ENCODE measurements at places on chromosomes 13 and 19.

- DNase-seq = peak; percentile 65
Measured at GRCh38 chr19:13621413-13621812, 115.1 kb upstream of the CACNA1A start.

GRCh38 chr19:5588906-5589676, 21.3 kb upstream of the TINCR start:
- DNase-seq = no peak

- DNase-seq = no peak
Measured at GRCh38 chr19:18137242-18137641, 15.7 kb upstream of the PIK3R2 start.

DNA sequence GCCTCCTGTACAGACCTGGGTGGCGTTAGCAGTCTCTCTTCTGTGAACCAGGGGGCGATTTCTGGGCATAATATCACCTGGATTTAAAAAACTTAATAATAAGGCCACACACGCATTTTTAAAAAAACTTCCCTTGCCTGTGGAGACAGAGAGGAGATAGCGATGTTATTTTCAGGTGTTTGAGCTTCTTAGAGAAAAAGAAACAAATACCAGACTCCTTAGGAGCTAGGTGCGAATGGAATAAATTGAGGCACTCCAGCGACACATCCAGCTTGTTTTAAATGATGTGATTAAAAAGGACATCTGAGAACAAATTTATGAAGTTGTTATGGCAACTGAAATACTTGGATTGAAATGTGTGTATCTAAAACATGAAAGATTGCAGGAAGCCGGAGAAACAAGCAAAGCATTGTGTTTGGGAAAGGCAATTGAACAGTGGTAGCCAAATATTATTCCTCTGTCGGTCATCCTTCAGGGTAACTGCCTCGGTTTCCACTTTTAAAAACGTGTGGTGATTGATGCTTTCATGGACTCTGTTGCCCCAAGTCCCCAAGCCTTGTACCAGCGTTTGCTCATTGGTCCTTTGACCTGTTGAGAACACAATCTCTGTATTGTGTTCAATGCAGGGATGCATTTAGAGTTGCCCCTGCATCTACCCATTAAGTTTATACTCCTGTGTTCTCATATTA, 158.7 kb downstream of the TM9SF2 start:
- no peak for DNase-seq

DNA sequence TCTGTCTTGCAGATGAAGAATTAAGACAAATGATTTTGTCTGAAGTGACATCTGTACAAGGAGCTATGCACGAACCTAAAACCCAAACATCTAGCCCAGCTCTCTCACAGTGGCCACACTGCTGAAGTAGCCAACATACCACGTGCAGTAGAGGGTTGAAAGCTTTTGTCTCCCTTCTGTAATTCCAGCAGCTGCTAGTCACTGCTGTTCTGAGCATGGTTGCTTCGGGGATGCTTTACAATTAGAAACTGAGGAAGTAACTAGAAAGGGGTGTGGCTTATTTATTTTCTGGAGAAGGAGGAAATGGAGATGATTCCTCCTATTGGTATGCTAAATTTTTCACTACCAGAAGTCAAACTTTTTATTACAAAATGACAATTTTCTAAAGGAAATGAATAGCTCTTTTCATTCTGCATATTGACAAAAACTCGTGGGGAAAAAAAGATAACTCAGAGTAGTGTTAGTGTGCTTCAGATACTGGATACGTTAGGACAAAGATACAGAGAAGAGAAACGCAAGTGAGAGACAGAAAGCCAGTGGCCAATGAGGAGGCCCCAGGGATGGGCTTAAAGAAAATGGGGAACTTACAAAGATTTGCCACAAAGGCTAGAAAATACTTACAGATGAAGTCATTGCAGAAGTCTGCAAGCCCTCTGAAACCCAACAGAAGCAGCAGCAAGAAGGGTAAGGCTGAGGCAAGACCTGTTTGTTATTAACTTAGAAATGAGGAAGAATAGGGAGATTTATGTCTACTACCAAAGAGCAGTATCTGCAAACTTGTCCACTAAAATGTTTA, 192.7 kb upstream of the MIR17HG start:
- no peak for DNase-seq

- no peak for DNase-seq
Measured at GRCh38 chr13:71871844-71872243, 4.8 kb upstream of the DACH1 start.

DNA sequence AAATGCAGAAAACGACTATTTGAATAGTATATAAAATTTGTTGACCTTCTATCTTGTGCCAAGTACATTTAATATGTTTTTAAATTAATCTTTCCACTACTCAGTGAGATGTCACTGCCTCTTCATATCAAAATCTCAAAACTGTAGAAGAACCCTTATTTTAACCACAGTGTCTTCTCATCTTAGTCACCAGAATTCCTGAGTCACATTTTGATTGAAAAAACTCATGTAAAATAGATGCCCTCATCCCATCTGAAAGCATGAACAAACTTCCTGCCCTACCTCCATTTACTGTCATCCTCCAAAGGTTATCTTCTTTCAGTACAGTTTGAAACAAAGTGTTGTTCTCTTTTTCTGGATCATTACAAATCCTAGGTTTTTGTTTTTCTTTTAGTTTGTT, 1215.4 kb downstream of the PCDH9 start:
- DNase-seq = no peak

DNA sequence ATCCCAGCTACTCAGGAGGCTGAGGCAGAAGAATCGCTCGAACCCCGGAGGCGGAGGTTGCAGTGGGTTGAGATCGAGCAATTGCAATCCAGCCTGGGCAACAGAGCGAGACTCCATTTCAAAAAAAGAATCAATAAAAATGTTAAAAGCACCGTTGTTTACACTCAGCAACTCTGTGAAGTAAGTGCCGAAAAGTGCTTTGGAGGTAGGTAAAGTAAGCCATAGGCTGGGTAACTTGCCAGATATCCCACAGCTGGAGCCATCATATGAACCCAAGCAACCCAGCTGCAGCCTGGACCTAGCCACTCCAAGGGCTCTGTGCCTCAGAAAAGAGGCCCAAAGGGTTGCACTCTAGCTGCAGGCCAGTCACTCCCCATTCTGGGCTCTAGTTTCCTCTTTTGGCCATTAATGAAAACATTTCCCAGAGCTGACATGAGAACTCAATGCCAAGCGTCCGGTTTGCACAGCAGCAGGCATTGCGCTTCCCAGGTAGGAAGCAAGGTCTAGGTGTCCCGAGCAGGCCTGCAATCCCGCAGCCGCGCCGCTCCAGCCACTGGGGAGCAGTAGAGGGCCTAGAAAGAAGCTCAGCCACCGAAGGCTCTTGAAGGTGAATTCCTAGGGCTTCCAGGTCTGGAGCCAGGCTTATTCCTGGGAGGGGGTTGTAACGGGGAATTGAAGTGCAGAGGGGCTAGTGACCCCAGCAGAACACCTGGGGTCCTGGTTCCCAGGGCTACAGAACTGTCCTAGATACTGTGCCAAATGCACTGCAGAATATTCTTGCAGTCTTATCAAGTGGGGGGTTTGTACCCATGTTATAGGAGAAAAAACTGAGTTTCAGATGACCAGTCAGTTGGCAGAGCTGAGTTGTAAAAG, 4.1 kb upstream of the CD79A start:
- DNase-seq = no peak

- DNase-seq = peak; percentile 3
Measured at GRCh38 chr19:49921871-49922795, 6.9 kb upstream of the ATF5 start.

GRCh38 chr19:33664744-33665143, 43.0 kb downstream of the CHST8 start:
- no peak for DNase-seq

DNA sequence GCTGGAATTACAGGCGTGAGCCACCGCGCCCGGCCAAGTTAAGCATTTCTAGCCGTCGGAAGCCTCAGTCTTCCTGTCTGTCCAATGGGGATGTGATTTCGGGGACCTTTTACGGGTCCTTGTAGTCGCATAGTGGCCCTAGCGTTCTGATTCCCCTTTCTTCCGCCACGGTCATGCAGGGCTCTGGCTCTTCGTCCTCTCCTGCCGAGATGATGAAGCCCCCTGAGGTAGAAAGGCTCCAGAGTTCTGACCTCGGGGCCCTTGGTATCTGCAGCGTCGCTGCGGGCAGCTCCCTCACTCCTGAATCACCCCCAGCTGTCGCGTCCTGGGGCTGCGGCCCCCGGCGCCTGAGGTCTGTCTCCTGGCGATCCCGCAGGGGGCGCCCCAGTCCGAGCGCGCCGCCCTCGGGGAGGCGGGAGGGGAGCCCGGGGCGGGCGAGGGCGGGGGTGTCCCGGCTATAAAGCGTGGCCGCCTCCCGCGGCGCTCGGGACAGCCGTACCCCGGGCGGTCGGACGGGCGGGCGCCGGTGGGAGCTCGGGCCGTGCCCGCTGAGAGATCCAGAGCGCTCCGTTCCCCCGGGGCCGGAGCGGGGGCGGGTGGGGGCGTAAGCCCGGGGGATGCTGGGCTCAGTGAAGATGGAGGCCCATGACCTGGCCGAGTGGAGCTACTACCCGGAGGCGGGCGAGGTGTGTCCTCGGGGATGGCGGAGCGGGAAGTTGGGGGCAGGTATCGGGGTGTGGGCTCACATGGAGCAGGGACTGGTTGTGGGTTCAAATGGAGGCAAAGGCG, at the start of gene FOXA3:
Gene FOXA3 (plus strand): TSS at position 487 of the 789 bp plus-strand sequence. CDS start 131 bp downstream, at position 618.
- no peak for DNase-seq

- no peak for DNase-seq
Measured at GRCh38 chr19:16367261-16367683, 42.6 kb downstream of the KLF2 start.

DNA sequence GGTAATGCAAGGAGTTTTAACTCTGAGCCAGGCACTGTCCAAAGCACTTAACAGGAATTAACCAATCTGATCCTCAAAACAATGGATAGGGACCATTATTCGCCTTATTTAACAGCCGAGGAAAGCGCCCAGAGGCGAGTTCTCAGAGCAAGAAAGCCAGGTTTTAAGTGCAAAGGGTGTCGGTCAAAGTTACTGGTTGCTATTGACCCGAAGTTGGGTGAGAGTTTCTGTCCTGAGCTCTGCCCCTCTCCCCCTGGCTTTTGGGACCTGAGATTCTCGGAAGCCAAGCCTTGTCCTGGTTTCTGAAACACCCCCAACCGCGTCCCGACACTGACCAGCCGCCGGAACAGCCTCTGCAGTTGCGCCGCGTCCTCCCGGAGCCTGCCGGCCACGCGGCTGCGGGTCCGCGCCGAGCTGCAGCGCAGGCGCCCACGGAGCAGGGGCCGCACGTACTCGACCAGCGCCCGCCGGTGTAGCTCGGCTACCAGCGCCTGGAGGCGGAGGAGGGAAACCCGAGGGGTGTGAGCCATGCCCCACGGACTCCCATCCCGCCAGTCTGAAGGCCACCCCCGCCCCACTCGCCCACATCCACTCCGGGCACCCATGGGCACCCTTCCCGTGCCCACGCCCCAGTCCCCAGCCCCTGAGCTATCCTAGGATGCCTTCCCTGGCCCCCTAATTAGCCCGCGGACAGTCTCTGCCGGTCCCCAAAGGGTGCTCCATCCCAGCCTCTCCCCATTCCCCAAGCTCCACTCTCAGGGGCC, 27.8 kb downstream of the EXOC3L2 start:
- DNase-seq = no peak

DNA sequence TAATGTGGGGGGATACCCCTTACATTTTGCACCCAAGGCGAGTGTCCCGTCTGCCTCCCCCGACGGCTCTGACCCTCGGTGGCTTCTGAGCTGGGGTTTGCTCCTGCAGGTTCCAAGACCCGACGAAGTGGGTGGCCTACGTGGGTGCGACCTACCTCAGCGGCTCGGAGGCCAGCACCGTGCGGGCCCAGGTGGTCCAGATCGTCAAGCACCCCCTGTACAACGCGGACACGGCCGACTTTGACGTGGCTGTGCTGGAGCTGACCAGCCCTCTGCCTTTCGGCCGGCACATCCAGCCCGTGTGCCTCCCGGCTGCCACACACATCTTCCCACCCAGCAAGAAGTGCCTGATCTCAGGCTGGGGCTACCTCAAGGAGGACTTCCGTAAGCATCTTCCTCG, 19.1 kb downstream of the TIMM13 start:
- DNase-seq = no peak

- DNase-seq = no peak
Measured at GRCh38 chr13:80447747-80448146, 106.8 kb upstream of the SPRY2 start.

DNA sequence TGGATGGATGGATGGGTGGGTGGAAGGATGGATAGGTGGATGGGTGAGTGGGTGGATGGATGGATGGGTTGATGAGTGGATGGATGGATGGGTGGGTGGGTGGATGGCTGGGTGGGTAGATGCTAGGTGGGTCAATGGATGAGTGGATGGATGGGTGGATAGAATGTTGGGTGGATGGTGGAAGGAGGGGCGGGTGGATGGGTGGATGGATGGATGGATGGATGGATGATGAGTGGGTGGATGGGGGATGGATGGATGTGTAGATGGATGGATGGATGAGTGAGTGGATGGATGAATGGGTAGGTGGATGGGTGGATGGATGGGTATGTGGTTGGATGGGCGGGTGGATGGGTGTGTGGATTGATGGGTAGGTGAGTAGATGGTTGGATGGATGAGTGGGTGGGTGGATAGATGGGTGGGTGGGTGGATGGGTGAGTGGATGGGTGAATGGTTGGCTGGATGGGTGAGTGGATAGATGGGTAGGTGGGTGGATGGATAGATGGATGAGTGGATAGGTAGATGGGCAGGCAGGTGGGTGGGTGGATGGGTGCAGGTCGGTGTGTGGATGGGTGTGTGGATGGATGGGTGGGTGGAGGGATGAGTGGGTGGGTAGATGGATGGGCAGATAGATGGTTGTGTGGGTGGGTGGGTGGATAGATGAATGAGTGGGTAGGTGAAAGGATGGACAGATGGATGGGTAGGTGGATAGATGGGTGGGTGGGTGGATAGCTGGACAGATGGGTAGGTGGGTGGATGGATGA, 4.4 kb upstream of the SHC2 start:
- no peak for DNase-seq

DNA sequence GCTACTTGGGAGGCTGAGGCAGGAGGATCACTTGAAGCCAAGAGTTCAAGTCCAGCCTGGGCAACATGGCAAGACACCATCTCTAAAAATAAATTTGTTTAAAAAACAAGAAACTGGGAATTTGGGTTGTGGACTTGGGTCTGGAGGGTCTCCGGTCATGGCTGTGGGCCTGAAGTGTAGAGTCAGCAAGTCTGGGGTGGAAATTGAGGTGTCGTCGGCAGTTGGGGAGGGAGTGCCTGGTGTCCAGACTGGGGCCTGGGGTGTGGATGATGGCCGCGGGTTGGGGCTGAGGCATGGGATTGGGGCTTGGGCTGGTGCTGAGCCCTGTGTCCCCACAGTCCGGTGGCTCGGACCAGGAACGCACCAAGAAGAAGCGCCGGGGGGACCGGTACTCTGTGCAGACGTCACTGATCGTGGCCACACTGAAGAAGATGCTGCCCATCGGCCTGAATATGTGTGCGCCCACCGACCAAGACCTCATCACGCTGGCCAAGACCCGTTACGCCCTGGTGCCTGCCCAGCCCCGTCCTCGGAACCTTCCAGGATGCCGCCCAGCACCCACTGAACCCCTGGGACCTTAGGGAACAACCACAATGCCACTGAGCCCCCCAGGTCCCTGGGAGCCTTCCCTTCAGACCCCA, 91.6 kb downstream of the RYR1 start:
- no peak for DNase-seq

DNA sequence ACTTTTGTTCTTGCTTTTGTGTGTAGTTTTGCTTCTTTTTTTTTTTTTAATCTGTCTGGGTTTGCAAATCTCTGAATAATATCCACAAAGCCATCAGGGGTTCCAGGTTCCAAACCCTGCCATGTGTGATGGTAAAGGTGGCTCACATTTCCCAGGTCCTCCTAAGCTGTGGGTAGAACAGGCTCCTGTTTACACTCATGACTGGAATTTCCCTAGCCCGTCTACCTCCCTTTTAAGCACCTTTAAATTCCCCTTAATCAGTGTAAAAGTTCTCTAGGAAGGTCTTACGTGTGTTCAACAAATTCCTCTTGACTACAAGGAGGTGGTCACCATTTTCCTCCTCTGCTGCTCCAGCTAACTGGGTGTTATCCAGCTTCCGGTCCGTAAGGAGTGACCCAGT, 62.8 kb downstream of the EFNB2 start:
- no peak for DNase-seq
